ENCODE measurements at places on chromosomes 5 and 9.

DNA sequence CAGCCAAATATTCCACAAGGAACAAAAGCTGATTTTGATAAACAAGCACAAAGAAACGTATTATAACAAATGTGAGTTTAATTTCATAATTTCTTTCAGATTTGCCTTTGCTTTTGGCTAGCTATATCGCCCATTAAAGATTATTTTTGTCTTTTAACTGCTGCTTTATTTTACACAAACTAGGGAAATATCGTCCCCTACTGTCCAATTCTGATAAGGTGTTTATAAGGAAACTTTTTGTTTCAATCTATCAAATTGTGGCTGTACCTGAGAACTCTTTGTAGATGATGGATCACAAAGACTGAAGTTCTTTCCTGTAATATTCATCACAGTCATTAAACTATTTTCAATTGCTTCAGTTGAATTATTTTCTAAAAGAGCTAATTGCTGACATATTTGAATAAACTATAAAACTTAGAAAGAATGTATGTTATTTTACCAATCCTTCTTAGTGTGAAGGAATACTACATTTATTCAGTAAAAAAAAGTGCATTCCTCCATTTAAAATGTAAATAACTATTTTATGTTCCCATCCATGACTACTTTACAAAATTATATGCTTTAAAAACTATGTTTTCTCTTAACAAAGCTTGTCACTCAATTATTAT is 431.3 kb upstream of the ITGA1 start:
- peak; percentile 12 for DNase-seq

DNA sequence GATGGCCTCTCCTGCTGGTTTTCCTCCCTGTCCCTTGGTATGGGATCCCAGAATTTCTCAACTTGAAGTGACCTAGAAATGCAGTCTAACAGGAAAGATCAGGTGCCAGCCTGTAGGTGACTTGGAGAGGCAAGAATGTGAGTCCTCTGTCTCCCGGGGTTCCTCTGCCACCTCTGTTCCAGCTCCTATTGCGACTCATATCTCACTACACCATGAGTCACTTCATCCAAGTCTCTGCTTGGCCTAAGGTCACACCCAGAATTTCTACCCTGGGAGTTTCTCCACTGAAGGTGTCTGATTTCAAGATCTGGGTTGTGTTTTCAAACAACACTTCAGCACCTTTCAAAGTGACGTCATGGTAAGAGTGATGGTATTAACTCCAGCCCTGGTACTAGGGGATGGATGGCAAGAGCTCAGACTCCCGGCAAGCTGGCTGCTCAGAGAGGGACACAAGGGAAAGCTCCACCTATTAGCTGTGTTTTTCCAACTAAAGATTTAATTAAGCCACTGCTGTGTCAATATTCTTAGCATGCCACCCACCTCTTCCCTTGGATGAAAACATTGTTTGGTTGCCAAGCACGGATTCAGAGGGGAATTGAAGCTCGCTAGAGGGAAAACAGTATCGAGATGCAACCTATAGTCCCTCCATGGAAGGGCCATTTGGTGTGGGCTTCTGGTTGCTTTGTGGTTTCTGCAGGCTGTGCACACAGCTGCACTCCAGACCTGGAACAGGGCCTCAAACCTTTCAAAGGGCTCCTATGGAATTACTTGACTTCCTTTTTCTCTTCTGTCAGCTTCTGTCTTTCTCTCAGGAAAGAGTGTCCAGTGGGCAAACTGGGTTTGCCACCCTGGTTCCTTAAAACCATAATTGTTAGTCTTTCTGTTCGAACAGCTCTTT is 205.7 kb downstream of the GAS1 start:
- DNase-seq, result peak; percentile 81

DNA sequence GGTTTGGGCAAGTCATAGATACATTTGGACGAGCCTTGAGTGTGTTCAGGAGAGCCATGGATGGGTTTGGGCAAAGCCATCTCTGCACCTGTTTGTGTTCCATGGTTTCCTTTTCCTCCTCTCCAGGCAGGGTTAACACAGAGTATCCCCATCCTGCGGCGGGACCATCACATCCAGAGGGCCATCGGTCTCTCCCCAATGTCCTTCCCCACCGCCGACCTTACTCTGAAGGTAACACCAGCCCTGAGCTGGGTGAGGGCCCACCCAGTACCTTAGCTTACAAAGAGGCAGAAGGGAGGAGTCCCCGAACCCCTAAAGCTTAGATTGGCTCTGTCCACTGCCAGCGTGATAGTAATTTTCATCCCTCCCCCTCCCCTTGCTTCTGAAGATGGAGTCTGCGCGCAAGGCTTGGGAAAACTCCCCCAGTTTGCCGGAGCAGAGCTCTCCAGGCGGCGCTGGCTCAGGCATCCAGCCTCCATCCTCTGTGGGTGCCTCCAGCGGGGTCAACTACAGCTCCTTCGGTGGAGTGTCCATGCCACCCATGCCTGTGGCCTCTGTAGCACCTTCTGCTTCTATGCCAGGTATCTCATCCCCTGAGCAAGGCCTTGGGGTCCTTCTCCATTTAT is 18.0 kb upstream of the POMT1 start:
- DNase-seq, result no peak

- DNase-seq, result no peak
These were observed 1.5 kb downstream of the NSMF start for GRCh38 chr9:137457406-137458193.

GRCh38 chr5:34849253-34849652 is 10.3 kb downstream of the TTC23L start:
- no peak for DNase-seq
